ENCODE measurements at places on chromosomes 11 and 22. TPM values are rescaled to one million over a fixed set of nuclear protein-coding genes. Genes with fewer than 3 reads are reported as not detected.

The NLRP14 gene
- polyA plus RNA-seq = not detected

The ELFN2 gene
- polyA plus RNA-seq = 0.82 TPM

The RIBC2 gene
- 2.7 TPM for polyA plus RNA-seq

The IL10RA gene
- polyA plus RNA-seq = 3.1 TPM

The CEND1 gene
- not detected for polyA plus RNA-seq

The ANGPTL5 gene
- polyA plus RNA-seq = 1.2 TPM

The SCUBE1 gene
- 0.46 TPM for polyA plus RNA-seq

The NOL12 gene
- polyA plus RNA-seq = 26.4 TPM

- DNase-seq = no peak
These were observed 84.8 kb downstream of the OTOG start for GRCh38 chr11:17631702-17632365.

DNA sequence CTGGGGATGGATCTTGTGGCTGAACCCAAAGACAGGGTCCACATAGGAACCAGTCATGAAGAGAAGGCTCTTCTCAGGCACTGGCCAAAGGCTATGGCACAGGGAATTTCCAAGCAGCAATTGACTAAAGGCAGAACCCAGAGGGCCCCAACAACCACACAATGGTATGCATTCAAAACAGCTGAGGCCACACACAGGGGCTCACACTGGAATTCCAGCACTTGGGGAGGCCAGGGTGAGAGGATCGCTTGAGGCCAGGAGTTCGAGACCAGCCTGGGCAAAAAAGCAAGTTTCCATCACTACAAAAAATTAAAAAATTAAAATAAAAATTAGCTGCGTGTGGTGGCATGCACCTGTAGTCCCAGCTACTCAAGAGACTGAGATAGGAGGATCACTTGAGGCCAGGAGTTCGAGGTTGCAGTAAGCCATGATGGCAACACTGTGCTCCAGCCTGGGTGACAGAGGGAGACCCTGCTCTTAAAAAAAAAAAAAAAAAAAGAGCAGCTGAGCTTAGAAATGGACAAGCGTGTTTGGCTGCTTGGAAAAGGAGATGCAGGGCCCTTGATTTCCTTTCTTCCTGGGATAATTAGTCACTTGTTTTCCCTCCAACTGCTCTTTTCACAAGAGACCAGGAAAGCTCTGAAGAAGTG, 44.6 kb downstream of the MYH9 start:
- DNase-seq = no peak

DNA sequence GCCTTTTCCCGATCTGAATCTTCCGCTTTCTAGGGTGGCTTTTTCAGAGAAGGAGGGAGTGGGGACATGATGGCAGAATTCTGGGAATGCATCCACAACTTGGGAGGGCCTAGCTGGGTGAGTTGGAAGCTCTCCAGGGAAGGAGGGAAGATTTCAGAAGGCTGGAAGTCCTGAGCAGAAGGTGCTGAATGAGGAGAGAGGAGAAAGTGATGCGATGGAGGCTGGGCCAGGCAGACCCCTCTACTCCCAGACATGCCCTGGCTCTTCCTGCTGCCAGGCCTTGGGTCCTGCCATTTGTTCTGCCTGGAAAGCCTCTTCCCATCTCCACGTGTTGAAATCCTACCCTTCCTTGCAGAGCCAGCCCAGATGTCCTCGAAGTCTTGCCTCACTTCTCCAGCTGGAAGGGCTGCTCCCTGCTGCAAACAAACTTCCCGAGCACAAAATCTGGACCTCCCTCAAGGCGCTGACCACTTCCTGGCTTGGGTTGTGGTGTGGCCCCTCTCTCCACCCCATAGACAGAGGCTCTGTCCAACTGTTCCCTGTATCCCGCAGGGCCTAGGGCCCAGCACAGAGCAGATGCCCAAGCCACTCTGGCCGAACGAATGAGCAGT, 16.8 kb downstream of the LRRC32 start:
- DNase-seq = peak; percentile 86

GRCh38 chr11:68735646-68736045, 15.7 kb downstream of the TESMIN start:
- DNase-seq = no peak

- no peak for DNase-seq
These were observed 15.8 kb downstream of the OR10D3 start for GRCh38 chr11:124198897-124199296.

DNA sequence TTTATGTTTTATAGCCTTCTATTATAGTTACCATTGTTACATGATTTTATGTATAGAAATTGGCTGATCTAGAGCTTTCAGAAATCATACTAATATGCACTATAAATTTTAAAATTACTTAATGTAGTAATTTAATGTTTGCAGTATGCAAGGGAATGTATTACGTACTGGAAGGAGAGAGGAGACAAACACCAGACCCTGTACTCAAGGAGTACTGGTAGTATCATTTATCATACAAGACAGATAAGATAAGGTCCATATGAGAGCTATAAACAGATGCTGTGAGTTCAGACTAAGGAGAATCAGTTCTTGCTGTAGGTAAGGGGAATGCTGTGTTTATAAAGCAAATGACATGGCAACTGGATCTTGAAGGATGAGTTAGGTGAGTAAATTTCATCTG, 765 bp downstream of the BCO2 start:
- DNase-seq = no peak

DNA sequence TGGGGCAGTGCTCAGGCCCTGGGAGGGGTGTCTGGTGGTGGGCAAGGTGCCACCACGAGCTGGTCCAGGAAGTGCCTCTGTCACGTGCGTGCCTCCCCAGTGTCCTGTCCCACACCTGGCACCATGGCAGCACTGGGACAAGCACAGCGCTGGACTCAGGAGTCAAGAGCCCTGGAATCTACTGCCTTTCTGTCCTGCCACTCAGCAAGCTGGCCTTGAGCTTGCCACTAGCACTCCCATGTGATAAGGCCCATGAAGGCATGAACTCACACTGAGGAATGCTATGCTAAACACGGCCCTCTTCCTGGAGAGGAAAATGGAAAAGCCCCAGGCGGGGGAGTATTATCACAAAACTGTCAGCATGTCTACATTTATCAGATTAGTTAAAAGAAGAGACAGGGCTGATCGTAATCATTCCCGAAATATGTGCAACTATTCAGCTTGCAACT, 50.7 kb upstream of the SLC35C1 start:
- no peak for DNase-seq

- no peak for DNase-seq
These were observed 906 bp upstream of the NAA40 start for GRCh38 chr11:63937713-63938478.

DNA sequence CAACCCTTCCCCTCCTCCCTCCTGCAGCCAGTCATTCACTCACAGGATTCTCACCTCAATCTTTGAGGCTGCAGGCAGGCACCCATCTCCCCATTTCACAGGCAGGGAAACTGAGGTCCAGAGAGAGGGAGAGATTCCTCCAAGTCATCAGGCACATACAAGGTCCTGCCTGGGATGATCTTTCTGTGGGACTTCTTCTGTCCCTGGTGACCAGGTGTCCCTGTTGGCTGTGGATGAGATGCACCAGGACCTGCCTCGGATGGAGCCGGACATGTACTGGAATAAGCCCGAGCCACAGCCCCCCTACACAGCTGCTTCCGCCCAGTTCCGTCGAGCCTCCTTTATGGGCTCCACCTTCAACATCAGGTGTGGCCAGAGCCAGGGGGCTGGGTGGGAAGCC, 7.8 kb downstream of the FTH1 start:
- no peak for DNase-seq
